ENCODE measurements at places on chromosomes 1 and 21. TPM values are rescaled to one million over a fixed set of nuclear protein-coding genes. Genes with fewer than 3 reads are reported as not detected.

- DNase-seq = peak; percentile 13
Observed at GRCh38 chr1:211327346-211327921, 801 bp downstream of the TRAF5 start.

GRCh38 chr1:44651069-44651468 is 23.2 kb downstream of the TMEM53 start:
- DNase-seq = no peak

- DNase-seq = no peak
Observed at GRCh38 chr21:44601596-44602462, 1.4 kb downstream of the KRTAP10-7 start.

DNA sequence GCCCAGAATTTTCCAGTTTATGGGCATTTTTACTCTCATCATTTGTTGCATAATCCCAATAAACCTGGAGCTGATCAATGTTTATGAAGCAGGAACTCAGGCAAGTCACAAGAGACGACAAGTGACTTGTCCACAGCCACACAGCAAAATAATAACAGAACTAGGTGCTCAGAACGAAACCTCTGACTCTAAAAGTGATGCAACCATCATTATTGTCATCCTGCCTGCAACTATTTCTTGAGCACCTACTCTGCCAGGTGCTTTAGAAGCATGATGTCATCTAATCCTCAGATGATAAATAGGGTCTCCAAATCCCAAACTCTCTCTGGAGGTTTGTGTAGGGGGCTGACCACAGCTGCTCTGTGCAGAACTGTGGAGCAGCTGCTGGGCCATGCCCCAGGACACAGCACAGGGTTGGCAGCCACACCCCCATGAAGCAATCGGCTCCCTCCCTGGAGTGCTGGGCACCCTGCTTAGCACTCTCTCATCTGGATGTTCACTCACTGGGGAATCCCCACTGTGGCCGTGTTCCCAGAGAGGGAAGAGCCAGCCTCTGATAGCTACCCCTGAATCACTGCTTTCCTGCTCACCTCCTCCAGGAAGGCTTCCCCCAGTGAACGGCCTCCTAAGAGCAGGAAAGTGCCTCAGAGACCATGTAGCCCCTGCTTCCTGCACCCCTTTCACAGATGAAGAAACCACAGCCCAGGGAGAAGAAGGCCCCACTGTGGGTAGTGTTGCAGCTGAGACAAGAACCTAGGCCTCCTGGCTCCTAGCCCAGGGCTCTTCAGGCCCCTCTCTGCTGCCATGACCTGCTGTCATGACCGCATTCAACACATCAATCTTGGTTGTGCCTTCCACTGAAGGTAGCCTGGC is 2.1 kb downstream of the TTC22 start:
- no peak for DNase-seq

DNA sequence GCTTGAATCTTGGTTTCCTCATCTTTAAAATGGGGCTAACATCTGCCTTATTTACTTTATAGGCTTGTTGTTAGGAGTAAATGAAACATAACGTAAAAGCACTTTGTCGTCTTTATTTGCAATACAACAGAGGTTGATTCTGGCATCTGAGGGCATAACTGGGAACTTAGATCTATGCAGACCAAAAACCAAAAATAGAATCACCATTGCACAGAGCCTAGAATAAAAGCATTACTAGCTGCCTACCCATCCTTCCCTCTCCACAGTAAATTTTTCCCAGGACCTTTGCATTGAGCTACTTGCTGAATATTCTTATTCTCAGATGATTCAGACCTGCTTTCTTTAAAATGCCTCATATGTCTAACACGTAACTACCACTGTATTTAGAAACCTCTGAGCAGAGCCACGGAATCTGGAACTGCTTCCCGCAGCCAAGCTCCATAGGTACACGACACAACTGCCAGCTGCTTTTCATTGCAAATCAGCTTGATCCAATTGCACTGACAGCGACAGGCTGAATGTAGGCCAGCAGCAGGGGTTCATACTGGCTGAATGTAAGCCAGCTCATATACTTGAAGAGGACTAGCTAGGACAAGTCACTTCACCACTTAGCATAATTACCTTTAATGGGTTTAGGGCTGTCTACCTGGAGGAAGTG is 33.2 kb upstream of the SERBP1 start:
- no peak for DNase-seq

DNA sequence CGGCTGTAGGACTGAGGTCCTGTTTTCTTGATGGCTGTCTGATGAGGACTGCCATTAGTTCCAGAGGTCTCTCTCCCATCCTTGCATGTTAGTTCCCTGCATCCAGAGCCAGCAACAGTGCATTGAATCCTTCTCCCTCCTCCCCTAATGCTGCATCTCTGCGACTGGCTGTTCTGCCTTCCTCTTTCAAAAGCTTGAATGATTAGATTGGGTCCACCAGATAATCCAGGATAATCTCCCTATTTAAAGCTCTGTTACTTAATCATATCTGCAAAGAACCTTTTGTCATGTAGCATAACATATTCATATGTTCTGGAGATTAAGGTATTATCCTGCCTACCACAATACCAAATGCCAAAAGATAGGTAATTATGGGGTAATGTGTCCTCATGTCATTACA is 377.5 kb downstream of the GPATCH2 start:
- DNase-seq = no peak

DNA sequence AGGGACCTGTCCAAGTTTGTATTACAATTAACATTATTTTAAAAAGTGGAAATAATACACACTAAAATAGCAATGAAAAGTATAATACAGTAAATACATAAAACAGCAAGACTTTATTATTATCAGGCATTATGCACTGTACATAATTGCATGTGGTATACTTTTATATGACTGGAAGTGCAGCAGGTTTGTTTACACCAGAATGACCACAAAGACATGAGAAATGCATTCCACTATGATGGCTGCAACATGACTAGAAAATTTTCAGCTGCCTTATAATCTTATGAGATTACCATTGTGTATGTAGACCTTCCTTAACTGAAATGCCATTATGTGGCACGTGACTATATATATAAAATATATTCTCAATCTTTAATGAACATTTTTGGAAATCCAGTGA is 1699.6 kb downstream of the KCNT2 start:
- no peak for DNase-seq

Gene CCDC185
- not detected for polyA plus RNA-seq

DNA sequence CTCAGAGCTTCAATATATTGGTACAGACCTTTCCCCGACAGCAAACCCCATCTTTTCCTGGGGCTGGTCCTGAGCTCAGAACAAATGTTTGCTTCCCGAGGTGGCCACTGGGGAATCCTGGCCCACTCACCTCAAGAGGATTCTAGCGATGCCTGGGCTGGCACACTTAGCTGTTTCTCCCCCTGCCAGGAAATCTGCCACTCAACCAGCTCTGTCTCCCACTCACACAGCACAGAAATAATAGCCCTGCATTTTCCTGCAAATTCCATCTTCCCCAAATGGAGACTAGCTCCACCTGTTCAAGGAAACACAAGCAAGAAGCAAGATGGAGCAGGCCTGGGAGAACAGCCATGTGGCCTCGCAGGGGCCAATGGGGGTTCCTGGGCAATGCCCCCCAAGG is 21.1 kb downstream of the KCNN3 start:
- no peak for DNase-seq

GRCh38 chr1:193306430-193306829 is 120.0 kb upstream of the B3GALT2 start:
- no peak for DNase-seq

Gene A3GALT2
- polyA plus RNA-seq = not detected

DNA sequence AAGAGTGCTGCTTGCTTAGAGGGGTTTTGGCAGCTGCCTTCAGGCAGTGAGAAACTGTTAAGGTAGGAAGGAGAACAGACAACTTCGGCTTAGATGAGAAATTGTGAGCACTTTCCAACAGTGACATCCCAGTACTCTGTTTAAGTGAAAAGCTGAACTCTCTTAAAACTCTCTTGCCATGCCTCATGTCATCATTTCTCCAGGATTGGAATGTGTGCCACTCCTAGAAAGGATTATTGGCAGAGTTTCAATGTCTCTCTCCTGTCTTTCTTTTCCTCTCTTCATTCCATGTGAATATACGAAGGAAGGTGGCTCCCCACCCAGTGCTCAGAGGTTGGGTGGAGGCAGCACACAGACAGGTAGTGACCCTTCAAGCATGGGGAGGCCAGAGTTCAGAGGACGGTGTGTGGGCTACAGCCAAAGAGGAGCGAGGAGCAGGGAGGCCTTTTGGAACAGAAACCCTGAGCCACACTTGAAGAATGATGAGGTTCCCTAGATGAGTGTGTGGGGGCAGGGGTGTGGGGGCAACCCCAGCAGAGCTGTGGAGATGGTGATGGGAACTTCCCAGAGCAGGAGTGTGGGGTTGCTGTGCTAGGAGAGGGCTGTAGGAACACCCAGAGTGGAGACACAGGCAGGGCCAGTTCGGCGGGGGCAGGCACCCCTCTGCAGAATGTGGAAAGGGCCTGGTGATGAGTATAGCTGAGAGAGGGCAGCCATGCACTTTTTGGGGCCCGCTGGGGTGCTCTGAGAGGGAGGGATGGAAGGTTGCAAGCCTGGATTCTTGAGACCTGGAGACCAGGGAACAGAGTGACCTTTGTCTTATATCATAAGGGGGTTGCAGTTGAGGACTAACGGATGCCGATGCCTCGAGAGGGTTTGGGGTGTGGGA is 58.8 kb downstream of the GALNT2 start:
- no peak for DNase-seq

Gene LCE1A
- not detected for polyA plus RNA-seq

Gene TSPAN1
- 2.1 TPM for polyA plus RNA-seq

DNA sequence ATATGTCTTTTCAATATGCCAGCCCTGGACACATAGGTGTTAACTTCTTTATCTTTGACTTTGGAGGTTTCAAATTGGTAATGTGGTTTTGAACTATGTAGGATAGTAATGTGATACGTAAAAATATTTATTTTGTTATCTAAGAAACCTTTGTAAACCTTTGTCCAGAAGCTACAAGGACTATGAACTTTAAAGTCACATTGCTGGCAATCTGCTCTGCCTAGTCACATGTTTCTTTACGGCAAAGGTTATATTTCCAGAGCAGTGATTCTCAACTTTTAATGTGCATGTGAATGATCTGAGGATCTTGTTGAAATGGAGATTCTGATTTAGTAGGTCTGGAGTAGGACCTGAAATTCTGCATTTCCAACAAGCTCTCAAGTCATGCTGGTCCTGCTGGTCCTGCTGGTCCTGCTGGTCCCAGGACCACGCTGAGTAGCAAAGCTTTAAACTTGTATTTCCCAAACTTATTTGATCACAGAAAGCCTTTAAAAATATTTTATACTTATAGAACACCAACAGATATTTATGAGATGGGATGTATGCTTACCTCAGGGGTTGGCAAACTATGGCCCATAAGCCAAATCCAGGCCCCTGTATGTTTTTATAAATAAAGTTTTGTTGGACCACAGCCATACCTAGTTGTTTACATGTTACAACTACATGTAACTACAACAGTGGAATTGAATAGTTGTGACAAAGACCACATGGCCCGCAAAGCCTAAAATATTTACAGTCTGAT is 57.9 kb upstream of the QSOX1 start:
- DNase-seq = no peak

DNA sequence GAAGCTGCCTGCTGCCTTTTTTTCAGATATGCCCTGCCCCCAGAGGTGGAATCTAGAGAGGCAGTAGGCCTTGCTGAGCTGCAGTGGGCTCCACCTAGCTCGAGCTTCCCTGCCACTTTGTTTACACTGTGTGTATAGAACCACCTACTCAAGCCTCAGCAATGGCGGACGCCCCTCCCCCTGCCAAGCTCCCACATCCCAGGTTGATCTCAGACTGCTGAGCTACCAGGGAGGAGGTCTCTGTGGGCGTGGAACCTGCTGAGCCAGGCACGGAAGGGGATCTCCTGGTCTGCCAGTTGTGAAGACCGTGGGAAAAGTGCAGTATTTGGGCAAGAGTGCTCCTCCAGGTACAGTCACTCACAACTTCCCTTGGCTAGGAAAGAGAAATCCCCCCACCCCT is 65.1 kb downstream of the MSH4 start:
- DNase-seq = no peak

- no peak for DNase-seq
Observed at GRCh38 chr1:44112486-44112885, 6.1 kb upstream of the KLF17 start.

DNA sequence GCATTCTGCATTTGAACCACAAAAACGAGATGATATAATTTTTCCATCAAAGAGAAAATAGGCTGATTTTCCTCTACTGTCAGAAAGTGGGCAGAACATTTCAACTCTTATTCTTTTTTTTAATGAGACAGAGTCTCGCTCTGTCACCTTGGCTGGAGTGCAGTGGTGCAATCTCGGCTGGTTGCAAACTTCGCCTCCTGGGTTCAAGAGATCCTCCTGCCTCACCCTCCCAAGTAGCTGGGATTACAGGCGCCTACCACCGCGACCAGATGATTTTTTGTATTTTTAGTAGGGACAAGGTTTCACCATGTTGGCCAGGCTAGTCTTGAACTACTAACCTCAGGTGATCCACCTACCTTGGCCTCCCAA is 11.6 kb downstream of the DSTYK start:
- DNase-seq = no peak

- no peak for DNase-seq
Observed at GRCh38 chr1:238898856-238899255, 487.5 kb upstream of the CHRM3 start.

DNA sequence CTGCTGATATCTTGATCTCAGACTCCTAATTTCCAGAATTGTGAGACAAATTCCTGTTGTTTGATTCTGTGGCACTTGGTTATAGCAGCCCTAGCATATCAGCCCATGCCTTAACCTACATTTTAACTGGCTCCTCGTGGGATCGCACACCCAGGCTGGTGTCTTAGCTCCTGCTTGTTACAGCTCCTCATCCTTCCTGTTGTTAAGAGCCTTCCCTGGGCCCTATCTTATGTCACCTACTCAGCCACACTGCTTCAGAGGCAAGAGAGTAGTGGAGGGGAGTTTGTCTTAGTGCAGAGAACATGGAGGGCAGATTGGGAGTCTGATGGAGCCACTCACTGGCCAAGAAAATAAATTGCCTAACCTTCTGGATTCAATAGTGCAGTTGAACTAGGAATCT is 131.0 kb downstream of the ROR1 start:
- no peak for DNase-seq

DNA sequence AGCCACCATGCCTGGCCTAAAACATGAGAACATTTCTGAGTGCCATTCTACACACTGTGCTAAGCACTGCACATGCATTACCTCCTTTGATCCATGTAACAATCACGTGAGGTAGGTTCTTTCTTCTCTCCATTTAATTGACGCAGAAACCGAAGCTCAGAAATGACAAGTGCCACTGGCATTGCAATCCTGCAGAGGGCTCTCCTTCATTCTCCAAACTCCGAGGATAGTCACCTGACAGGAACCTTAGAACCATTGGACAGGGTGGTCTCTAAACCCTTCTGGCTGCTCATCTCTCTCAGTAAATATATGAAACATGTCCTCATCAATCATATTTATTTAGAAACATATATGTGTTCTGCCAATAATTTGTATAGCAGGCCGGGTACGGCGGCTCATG is 167.1 kb upstream of the JUN start:
- DNase-seq = no peak

Gene RAB42
- polyA plus RNA-seq = 2.3 TPM

- no peak for DNase-seq
Observed at GRCh38 chr1:201650623-201650933, 111.7 kb downstream of the NAV1 start.
